ENCODE measurements at places on chromosomes 7 and 10.

GRCh38 chr10:3886641-3887251, 101.7 kb upstream of the KLF6 start:
- DNase-seq = no peak

- peak; percentile 63 for DNase-seq
These were observed 7.0 kb upstream of the PDCD4 start for GRCh38 chr10:110864662-110865140.

DNA sequence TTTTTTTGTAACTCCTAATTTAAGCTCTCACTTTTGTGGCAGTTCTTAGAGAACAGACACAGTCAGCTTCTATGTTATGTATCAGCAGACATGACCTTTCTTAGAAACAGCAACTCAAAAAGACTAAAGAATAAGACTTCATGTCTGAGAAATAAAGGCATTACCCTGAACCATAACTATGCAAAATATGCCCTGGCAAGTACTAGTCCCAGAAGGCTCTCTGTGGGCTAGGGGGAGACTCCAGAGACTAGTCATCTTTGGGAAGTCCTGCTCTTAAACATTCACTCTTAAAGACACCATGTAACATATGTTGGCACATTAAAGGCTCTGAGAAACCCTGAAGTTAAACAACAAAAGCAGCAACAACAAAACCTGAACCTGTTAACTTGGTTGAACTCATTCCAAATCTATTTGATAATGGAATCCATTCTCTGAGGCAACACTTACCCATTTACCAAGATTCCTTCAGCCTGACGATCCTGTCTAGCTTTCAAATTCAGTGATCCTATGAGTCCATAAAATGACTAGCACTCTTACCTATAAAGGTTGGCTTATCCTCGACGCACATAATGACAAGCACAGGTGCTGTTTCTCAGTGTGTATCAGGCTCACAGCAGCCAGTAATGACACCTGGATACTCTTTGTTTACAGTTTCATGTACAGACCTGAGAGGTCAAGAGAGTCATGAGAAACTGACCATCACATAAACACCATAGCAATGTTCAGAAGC, 62.3 kb downstream of the OSBPL3 start:
- no peak for DNase-seq

GRCh38 chr7:128886391-128887168, 23.9 kb downstream of the ATP6V1F start:
- DNase-seq = no peak

DNA sequence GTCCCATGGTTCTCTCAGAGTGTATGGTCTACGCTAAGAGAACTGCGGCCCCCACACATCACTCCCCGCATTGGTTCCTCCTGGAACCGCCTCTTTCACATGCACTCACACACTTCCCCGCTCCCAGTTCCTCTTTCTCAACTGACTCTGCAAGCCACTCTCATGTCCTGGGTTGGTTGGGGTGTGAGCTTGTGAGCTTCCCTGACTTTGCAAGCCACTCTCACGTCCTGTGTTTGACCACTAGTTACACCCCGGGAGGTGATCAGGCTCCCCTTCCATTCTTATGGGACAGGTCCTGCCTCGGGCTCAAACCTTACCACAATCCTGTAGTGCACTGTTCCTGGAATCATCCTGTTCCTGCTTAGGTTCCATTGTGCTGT, 105.0 kb downstream of the TRIM24 start:
- DNase-seq = no peak

DNA sequence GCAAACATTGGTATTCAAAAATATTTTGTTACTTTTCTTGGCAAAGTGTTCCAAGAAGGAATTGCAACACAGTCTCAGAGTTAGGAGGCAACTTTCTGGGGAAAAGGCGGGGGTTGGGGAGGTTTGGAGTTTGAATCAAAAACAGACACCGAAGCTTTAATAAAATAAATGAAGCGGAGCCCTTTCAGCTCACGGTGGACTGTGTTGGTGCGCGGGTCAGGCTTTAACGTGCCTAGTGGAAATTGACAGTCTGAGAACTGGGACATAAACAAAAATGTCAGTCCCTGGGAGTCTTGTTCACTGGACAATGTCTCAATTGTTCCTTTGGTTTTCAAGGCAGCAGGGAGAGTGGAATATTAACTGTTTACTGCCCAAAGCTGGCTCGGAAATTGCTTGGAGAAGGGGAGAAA, 109.3 kb downstream of the TCF7L2 start:
- DNase-seq = no peak

DNA sequence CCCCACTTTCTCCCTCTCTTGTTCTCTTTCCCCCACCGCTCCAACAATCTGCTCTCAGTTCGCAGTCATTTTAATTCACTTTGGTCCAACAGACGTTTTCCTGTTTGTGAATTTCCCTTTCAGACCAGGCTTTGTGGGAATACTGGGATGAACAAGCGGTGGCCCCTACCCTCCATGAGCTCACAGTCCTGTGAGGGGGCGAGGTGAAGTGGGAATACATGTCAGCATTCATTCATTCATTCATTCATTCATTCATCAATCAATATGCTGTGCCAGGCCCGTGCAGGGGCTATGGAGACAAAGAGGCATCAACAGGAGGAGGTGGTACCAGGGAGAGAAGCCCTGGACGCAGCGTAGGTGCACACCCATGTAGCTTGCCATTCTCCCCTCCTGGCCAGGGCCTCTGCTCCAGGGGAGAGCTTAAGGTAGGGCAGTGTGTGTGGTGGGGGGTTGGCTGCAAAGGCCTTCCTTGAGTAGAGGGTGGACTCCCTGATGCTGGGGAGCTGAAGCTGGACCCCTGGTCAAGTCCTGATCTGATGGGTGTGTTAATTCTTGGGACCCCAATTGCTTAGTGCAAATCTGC, 16.1 kb downstream of the PRF1 start:
- DNase-seq = no peak

- DNase-seq = peak; percentile 66
These were observed 1.7 kb downstream of the CREB3L2 start for GRCh38 chr7:138000081-138000701.

DNA sequence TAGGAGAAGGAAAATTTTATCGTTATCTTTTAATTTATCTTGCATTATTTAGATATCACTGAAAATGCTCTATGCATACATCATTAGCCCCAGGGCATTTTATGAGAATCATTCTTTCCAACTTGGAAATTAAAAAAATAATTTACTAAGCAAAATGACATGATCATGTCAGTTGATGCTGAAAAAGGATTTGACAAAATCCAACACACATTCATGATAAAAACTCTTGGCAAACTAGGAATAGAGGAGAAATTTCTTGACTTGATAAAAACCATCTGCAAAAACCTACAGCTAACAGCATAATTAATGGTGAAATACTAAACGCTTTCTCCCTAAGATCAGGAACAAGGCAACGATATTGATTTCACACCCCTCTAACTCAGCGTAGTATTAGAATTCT, 40.2 kb upstream of the RSU1 start:
- DNase-seq = no peak

GRCh38 chr7:138527746-138528223, 67.7 kb downstream of the TRIM24 start:
- DNase-seq = no peak

GRCh38 chr10:11639849-11640764, 28.7 kb upstream of the USP6NL start:
- peak; percentile 15 for DNase-seq

DNA sequence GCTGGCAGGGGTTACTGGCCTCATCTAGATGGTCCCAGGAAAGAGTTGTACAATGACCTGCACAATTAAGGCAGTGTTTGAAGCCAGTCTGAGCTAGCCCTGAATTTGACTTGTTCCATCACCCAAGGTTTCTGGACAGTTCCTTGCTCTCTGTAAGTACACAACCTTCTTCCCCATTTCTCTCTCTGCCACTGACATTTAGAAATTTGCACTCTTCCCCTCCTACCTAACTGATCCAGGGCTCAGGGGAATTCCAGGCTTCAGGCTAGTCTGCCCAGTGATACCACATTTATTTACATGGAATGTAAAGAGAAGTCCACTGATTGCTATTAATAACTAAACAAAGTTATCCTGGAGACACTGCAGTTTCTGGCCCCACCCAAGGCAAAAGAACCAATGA, 139.0 kb upstream of the GPR26 start:
- no peak for DNase-seq

- no peak for DNase-seq
These were observed 16.6 kb downstream of the DENND2A start for GRCh38 chr7:140623980-140624379.

DNA sequence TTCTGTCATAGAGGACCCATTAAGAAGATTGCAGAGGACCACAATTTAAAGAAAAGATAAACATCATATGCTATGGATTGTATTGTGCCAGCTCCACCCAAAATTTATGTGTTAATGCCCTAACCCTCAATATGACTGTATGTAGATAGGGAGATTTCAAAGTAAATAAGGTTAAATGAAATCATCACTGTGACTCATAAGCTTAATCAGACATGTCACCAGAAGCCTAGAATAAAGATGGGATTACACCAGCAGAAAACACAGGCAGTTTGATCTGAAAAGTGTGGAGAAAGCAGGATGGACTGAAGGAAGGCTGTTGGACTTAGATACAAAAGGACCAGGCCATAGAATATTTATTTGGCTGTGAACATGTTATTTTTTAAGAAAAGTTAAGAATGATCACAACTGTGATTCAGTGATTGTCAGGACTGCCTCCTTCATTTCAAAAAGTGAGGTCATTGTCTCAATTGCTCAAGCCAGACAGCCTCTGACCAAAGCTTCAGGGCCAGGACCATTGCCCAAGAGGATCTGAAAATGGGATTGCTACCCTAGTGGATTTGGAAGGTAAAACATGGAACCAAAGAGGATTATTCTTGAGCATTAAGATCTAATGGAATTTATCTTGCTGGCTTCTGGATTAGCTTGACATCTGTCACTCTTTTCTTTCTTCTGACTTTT, 270.8 kb upstream of the POM121L12 start:
- DNase-seq = no peak

DNA sequence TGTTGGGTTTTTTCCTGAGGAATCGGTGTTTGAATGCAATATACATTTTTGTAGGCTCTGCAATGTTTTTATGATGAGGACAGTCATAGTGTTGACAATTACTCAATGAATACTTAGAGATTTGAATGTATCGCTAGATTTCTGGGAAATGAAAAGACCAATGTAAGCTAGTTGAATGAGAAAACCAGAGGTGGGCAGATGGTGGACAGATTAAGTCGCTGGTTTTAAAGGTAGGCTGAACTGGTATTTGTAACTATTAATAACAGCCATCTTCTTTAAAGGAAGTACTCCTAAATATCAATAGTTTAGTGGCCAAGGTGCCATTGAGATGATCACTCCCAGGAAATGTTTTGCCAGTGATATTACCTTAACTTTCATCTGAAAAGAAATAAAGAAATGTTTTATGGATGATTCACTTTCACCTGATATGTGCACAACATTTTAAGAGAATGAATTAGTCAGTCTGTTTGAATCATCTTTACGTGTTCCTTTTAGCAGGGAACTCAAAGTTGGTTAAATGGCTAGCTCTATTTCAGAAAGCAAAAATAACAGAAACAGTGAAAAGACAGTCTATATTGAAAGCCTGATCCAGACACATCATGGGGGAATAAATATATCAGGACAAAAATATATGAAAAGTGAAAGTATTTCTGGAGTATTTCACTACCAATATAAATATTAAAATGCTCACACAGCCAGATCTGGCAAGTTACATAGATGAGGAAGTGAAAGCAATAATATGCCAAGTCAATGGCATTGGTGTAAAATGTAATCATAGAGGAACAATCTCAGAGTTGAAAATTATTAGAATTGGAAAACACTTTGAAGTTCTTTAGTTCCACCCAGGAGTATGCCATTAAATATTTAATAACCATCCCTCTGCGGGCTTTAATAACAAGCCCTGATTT, 20.7 kb downstream of the MET start:
- no peak for DNase-seq

DNA sequence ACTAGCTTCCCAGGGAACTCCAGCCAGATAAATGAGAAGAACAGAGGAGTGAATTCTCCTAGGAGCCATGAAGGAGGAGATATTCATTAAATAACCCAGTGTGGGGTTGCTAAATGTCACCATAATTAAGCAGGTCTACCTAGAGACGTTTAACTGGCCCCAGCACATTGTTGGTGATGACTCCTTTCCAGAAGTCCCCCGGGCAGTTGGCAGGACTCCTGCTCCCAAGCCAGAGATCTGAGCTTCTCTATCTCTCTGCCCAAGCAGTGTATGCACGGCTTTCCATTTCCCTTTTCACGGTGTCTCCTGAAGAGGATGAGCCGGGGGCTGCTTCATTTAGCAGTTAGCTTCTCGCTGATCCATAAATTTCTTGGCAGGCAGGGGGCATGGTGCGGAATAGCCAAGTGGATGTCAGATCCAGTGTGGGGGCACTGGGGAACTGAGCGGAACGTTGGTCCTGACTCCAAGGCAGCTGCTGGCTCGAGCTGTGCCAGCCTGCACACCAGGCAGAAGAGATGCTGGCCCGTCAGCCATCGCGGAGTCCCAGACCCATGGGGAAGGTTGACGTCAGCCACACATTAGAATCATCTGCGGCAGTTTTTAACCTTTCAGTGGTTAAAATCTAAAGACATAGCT, 142.0 kb upstream of the NPY start:
- DNase-seq = no peak

DNA sequence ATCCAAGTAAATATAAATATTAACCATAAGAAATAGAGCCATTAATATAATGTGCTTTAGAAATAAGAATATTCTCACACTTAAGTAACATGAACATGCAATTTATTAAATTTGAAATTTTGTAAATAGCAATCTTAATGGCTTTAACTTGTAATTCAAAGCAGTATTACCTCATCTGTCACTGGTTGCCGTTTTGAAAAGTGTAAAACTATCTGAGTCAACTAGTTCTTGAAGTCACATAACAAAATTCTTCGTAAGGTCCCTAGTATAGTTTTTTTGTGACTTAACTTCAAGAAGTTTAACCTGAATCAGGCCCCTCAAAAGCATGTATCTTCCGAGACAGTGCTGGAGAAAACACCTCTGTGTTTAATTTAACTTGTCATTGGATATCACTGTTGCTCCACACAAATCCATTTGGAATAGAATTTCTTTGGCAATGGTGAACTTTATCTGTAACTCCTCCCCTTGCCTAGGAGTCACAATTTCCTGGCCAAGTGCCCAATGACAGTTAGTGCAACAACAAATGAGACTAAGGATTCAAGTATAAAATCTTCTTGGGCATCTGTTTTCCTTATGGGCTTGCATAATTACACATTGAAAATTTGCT, 47.1 kb downstream of the NT5C2 start:
- DNase-seq = no peak

GRCh38 chr10:43196131-43196980, 58.1 kb downstream of the CSGALNACT2 start:
- no peak for DNase-seq

- no peak for DNase-seq
These were observed 1.9 kb downstream of the TET1 start for GRCh38 chr10:68561865-68562649.

DNA sequence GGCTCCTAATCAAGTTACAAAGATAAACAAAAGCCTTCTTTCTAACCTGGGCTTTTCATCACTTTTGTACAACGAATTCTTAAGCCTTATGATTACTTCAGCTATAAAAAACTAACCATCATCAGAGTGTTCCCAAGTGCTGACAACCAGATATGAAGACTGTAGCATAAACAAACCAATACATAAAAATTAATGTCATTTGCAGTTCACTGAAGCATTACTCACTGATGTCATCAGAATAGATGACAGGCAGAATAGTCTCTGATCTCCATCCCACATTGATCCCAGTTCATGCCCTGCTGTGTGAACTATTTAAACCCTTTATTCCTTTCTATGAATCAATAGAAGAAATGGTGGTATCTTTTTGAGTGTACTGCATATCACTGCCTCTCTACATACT, 84.4 kb downstream of the DNAJC1 start:
- DNase-seq = no peak

Data from GF-D8 (cell line).